Left ventricle myocardium inferior (tissue), 1 donor: ENCODE measurements at places on chromosomes 11 and 22.

- no peak for DNase-seq
These were observed 2.9 kb upstream of the CBX7 start for GRCh38 chr22:39155421-39155820.

DNA sequence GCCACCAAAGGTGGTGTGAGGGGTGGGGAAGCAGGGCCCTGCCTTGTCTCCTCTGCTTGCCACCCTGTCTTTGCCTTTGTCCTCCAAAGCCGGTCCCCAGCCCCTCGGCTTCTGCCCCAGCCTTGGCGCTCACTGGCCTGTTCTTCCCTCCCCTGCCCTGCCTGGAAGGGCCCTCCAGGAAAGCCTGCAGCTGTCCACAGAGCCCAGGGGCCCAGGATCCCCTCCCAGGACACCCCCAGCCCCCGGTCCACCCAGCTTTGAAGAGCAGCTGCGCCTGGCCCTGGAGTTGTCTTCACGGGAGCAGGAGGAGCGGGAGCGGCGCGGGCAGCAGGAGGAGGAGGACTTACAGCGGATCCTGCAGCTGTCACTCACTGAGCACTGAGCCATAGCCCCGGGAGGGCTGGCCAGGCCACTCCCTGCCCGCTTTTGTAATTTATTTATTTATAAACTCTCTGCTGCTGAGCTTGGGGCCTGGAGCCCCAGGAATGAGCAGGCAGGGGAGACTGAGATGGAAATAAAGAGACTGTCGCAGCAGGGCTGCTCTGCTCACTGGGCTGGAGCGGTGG, 1.3 kb upstream of the SSH3 start:
- DNase-seq: peak; percentile 64

DNA sequence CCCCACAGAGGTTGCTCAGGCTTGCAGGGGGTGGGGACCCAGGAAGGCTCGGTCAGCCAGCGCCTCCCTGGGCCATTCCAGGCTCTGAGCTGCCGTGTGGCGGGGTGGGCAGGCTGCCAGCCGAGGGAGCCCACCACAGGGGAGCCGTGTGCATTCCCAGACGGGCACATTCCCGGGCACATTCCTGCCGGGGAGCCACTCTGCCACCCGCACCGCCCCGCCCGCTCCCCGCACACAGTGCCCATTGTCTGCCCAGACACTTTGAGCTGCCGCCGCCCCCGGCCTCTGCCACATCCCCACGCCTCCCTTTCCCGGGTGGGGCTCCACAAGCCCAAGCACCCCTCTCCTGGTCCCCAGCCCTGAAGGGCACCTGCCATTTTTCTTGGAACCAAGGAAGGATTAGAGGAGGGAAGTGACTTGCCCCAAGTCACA, 27.4 kb downstream of the RPL3 start:
- DNase-seq: no peak

DNA sequence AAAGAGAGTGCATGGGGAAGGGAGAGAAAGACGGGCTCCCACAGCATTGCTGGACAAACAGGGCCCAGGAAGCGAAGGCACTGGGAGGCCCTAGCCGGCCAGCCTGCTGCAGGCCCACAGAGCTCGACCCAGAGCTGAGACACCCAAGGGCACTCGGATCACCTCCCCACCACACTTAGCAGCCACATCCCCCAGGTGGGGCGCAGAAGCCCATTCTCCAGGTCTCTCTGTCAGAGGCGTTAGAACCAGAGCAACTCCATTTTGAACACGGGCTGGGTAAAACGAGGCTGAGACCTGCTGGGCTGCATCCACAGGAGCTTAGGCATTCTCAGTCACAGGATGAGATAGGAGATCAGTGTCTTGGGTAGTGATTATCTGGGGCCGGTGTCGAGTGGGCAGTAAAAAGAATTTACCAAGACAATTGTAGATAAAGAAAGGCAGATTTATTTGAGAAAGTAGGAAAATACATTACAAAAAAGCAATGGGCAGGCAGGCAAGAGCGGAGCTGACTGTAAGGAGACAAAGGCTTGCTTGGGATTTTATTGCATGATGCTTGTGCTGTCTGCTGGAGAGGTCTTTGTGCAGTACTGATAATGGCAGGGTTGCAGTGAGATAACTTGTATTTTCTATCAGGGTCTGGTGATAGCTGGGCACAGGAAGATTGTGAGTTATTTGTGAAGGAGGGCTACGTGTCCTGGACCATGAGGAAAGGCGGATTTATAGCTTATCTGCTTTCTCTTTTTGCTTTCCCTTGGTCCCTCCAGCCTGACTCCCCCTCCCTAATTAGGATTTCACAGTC, 13.4 kb upstream of the CAPN5 start:
- DNase-seq: no peak

DNA sequence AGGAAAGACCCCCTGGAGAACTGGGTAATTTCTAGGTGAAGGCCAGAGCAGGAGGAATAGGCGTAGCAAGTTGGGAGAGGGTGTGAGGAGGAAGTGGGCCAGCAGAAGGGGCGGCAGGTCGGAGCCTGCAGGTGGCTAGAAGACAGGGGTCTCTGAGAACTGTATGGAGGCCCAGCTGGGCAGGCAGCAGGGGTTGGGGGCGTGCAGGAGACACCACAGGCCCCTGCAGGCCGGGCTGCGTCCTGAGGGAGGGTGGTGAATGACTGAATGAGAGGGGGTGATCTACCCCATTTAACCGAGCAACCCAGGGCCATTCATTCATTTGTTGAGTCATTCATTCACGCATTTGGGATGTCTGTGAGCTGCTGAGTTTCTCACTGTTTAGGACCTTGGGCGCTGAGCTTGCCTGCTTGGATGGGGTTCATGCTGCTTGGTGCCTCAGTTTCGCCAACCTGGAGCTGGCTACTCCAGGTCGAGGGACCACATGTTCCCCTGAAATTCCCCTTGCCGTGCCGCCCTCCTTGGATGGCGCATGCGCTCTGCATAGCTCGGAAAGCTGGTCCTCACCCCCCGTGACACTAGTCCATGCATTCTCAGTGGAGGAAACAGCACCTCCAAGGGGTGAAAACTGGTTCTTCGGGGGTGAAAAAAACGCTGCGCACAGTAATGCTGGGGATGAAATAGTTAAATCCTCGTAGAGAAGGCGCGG, 15.6 kb downstream of the MPPED1 start:
- DNase-seq: no peak

GRCh38 chr22:35380013-35380412, 883 bp upstream of the HMOX1 start:
- no peak for DNase-seq

DNA sequence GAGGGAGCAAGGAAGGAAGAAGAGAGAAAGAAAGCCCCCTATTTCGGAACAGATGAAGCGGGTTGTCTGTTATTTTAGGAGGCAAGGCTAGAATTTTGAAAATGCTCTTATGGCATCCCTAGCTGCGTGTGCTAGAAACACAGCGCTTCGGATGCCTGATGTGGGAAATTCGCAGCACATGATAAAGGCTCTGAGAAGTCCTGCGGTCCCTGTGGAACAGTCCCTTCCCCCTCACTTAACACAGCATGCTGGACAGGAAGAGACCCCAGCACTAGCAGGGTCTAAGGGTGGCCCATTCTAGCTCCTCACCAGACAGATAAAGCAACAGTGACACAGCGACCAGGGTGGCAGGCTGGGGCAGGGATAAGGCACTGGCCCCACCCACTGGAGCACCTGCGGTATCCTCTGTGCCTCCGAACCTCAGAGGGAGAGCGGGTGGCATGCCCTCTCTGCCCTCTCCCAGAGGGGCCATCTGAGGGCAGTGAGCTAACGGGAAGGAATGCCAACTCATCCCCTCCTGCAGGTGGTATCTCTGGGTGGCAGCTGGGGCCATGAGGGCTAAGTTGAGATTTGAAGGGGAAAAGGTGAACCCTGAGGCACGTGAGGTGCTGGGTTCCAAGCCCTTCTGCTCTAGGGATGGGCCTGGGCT, 75.7 kb downstream of the SCUBE1 start:
- no peak for DNase-seq

- DNase-seq: no peak
These were observed 200.2 kb downstream of the PGR start for GRCh38 chr11:100929377-100929776.

DNA sequence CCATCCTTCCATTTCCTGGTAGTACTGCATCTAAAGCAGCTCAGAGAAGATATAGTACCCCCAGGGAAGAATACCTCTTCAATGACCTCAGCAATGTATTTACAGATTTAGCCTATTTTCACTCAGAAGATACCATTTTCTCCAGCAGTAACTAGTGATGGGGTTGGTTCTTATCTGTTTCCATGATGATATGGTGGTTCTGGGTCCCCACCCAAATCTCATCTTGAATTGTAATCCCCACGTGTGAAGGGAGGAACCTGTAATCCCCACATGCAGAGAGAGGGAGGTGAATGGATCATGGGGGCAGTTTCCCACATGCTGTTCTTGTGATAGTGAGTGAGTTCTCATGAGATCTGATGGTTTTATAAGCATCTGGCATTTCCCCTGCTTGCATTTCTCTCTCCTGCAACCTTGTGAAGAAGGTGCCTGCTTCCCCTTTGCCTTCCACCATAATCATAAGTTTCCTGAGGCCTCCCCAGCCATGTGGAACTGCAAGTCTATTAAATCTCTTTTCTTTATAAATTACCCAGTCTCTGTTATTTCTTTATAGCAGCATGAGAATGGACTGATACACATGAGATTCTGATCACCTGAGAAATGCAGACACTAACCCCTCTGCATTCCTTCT, 139.2 kb downstream of the CCDC81 start:
- DNase-seq: no peak

DNA sequence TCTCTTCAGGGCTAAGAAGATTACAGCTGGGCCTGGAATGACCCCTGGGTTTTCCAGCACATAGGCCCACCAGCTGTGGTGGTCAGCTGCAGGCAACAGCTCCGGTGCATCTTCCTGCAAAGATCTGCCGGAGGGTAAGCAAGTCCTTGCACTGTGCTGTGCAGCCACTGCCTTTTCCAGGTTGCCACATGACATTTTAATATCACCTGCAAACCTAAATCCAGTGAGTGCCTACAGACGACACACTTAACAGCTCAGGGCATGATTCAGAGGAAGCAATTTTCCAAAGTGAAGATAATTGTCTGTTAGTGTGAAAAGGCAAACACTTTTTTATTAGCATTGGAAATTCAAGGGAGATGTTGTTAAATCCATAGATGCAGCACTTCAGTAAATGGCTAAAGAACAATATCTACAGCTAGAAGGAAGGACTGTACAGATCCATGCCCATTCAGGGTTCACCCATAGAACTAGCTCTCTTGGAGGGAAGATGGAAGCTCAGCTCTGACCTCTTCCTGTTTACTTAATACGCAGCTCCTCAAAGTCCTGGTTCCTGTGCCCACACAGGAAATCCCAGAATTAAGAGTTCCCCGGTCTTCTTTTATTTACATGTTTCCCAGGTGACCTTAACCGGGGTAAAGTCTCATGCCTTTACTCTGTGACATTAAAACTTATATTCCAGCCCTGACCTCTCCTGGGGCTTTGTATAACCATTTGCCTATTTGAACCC, 13.3 kb upstream of the NRIP3 start:
- no peak for DNase-seq

- DNase-seq: no peak
These were observed 28.7 kb downstream of the LGR4 start for GRCh38 chr11:27443746-27444507.

- no peak for DNase-seq
These were observed 12.3 kb downstream of the ARFGAP3 start for GRCh38 chr22:42844756-42845155.

- DNase-seq: no peak
These were observed 452 bp upstream of the ATXN10 start for GRCh38 chr22:45670981-45671782.

DNA sequence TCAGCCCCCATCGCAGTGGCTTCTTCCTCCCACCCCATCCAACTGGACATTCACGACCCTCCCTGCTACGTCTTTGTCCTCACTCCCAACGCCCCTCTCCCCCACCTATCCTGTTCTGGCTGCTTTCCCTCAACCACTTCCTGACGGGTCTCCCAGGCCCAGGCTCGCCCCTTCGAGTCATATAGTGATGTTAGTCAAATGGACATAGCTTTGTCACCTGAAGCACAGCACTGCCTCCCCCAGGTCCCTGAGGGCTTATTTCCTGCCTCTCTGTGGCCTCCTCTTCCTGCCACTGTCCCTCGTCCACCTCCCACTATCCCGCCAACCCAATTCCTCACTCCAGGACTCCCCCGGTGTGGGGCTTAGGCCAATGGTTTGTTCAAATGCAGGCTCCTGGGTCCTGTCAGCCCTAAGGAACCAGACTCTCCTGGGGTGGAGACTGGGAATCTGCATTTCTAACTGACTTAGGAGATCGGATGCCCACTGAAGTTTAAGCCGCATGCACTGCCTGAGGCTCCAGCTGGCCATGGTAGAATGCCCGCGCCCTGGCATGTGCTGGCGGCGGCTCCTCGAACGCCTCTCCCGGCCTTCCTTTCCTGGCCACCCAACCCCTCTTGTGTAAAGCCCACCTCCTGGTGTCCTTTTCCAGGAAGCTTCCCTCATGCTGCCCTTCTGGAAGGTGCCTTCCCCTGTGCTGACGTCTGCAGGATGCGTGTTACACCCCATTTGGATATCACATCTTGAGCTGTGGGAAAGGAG, 18.3 kb downstream of the SUN2 start:
- DNase-seq: no peak

GRCh38 chr11:121648306-121648705, 195.5 kb upstream of the SORL1-AS1 start:
- no peak for DNase-seq

DNA sequence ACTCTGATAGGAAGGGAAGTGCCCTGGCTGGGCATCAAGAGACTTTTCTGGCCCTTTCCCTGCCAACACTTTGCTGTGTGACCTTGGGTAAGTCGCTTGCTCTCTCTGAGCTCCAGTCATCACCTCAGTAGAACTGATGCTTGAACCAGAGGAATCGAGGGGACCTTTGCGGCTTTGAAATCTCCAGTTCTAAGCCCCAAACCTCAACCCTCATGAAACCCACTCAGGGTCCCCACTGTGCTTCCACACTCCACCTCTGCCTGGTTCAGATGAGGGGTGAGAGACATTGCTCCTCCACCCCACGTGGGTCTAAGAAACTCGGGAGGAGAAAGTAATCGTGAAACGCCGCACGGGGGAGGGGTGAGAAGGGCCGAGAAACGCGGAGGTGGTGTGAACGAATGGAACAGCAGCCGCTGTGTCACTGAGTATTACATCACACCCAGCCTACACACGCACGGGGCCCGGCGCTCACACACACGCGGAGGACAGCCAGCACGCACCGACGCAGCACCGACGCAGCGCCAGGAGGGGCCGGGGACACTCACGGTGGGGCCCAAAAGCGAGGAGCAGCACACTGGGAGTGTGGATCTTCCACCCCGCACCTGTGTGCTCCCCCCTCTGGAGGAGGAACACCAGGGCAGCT, 4.3 kb downstream of the RTN4RL2 start:
- DNase-seq: no peak

GRCh38 chr11:71155846-71156245, 96.5 kb downstream of the SHANK2 start:
- DNase-seq: no peak

GRCh38 chr11:94845622-94846021, 77.5 kb downstream of the AMOTL1 start:
- DNase-seq: no peak

GRCh38 chr11:58693026-58693425, 38.7 kb downstream of the GLYAT start:
- DNase-seq: no peak

DNA sequence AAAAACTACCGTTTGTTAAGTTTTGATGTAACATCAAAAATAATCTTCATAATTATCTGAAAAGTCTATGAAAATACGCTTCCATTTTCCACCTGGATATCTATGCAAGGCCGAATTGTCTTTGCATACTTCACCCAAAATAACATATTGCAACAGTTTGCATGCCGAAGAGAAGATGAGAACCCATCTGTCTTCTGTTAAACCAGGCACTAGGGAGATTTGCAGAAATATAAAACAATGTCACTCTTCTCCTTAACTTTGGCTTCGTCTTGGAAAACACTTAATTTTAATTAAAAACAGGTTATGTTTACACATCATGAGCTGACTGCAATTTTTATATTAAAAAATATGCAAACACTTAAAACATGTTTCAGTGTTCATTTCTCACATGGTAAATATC, 1325.8 kb downstream of the TBC1D22A start:
- no peak for DNase-seq
